EH (cell line): ENCODE measurements at places on chromosomes 4 and X.

DNA sequence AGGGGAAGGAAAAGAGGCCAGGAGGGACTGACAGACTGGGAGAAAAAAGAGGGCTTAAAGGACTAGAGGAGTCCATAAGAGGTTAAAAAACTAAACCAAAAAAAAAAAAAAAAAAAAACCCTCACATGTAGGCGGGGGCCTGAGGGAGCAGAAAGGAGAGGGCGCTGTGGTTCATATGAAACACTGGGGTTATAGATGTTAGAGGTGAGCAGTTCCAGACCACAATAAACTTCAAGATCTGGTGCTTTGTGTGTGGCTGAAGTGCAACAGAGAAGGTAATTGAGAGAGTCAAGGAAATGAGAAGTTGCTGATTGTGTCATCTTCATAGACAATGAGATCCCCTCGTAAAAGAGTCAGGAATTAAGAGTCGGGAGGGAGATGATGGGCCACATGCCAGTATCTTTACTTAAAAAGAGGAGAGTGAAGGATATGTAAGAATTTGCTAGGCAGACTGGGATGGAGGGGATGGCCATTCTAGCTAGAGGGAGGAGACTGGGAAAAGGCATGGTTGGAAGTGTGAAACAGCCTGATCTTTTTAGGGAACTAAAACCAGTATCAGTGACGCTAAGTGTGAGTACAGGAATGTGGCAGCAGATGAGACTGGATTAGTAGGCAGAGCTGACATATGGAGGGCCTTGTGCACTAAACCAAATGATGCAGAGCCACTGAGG lies 18.4 kb upstream of the OGT start:
- peak; percentile 43 for DNase-seq

GRCh38 chrX:129955682-129956081 lies 26.8 kb upstream of the BCORL1 start:
- DNase-seq = no peak

DNA sequence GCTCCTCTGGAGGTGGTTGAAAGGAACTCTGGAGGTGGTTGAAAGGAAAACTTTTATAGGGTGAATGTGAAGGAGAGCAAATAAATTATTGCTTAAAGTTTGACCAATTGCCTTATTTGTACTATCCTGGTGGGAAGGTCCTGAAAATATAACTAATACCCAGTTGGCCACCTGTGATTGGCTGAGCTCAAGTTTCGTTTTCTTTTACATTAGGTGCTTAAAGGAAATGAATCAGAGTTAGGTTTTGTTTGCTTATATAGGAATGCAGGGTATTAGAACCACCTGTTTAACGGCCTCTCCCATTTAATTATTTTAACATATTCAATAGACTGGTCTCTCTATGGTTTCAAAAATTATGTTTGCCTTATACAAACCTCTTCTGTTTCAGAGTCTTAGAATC lies 497.6 kb downstream of the PRR32 start:
- no peak for DNase-seq

DNA sequence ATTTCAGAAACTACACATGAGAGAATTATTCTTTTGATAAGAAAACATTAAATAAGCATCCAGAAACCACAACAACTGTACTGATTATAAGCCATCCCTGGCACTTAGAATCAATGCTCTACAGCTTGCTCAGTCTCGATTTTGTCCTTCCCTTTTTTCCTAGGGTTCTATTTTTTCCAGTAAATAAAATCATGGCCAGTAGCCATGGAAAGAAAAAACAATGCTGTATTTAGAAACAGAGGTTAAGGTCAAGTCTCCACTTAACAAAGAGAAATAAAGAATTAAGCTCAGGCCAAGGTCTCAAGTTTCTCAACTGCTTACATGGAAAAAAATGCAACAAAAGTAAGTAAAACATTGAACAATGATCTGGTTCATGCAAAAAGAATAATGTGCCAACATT lies 38.7 kb upstream of the GRID2 start:
- DNase-seq = no peak

DNA sequence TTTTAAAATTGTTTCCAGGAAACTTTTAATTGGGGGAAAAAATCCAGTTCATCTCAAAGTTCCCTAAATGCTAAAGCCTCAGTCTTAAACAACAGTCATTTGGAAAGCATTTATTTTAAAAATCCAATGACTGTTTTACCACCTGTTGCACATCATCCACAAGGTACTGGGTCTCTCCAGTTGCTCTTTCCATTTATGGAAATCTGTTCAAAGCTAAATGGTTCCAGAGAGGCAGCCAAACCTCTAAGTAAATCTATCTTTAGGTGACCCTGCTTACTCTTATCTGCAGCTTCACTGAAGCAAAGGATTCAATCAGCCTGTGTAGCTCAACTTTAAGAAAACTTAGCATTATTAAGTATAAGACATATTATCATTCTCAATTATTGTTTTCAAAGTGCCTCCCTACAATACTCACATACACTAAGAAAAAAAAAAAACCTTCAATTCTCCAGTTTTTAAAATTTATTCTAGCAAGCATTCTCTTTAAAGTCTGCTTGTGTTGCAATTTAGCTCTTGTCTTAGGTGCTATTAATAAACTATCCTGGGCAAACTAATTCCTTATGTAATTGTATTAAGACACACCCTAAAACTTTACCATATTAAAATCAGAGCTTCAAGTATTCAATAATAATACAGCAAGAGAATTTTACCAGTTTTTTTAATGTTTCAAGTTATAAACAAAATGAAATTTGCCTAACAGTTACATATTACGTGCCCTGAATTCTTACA lies 60.6 kb downstream of the NOCT start:
- DNase-seq = no peak

- no peak for DNase-seq
Measured at GRCh38 chrX:46016296-46016695, 528.9 kb downstream of the ZNF674 start.

DNA sequence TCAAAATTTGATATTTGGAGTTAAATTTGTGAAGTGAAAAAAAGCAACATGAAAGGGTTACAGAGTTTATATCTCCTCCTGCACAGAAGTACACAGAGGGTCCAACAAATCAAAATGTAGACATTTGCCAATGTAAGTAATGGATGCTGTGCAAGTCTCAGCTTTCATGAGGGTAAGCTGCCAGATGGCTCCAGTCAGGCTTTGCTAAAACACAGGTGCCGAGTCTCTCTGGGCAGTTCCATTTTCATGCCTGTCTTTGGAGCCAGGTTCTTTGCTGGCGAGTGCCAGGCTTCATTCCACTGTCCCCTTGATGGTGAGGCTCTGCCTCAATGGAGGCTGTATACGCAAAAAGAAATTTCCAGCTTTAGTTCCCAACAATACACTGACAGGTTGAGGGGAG lies 27.9 kb downstream of the SLC4A4 start:
- no peak for DNase-seq

DNA sequence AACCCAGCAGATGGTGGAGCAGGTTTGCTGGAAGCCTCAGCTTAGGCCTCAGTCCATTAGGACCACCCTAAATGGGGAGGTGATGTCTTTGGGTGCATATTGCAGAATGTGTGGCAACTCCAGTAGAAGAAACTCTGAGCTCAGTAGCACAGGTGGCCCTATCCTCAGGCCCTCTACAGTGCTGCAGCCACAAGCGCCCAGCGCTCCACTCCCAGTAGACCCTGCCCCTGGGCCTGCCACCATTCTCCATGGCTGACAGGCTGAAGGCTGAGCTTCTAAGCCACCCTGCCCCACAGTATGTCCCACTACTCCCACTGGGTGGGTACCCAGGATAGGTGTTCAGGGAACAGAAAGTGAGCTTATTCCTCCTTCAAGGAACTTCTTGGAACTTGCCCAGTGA lies 162.8 kb upstream of the MAMLD1 start:
- no peak for DNase-seq

DNA sequence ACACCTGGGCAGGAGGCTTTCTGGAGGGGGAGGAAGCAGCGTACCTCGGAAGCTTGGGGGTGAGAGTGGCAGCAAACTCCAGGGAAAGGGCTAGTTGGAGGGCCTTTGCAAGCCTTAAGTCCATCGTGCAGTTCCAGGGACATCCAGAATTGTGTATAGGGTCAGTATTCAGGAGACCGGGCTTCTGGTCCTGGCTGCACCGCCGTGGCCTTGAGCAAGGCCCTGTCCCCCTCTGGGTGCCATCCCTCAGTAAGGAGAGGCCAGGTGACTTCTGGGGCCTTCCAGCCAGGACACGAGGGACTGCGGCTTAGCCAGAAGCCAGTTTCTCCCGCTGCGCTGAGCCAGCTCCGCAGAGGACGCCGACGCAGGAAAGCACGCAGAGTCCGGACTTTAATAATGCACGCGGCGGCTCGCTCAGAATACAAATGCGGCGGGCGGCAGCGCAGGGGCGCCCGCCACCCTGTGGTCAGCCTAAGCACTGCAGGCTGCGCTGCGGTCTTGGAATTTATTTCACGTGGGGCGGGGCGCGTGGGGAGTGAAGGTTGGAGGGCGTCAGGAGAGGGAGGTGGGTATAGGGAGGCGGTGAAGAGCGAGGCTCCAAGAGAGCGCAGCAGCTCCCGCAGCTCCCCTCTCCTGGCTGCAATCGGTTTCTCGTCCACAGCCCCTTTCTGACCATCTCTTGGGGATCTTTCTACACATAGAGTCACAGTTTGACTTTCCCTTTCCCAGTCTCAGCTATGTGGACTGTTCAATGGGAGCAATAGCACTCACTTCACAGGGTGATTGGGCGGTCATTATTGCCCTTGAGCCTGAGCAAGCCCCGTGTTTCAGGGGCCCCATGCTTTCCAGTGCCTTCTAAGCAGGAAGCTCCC lies 94.1 kb upstream of the GPR50 start:
- DNase-seq = peak; percentile 55

- DNase-seq = no peak
Measured at GRCh38 chr4:159018062-159018629, 84.7 kb upstream of the RAPGEF2 start.
